HFF-Myc (cell line): ENCODE measurements at places on chromosomes 4 and X.

DNA sequence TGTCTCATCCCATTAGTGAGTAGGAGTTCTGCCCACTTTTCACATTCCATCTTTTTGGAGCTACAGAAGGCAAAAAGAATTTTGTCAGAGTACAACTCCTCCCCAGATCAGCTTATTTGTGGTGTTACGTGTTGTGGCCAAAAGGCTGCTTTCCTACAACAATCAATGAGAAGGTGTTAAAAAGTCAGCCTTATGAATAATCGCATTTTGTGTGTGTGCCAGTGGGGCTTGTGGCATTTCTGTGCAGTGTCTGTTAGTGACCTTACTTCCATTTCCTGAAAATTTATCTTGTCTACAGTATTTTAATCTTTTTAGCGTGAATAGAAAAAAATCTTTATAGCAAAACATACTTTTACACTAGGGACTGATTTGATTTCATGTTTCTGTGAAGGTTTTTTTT, 458.3 kb upstream of the LCORL start:
- DNase-seq = no peak

GRCh38 chr4:2862528-2862927, 18.9 kb downstream of the ADD1 start:
- no peak for DNase-seq

GRCh38 chr4:88219099-88219498, 60.7 kb upstream of the ABCG2 start:
- peak; percentile 20 for DNase-seq

- no peak for DNase-seq
These were observed 4.3 kb downstream of the HADH start for GRCh38 chr4:107993969-107994368.

GRCh38 chr4:5478697-5479096, 229.7 kb downstream of the EVC2 start:
- DNase-seq = no peak

- no peak for DNase-seq
These were observed 730.7 kb upstream of the SLIT2 start for GRCh38 chr4:19520939-19521520.

- no peak for DNase-seq
These were observed 198.8 kb upstream of the ANXA10 start for GRCh38 chr4:167893531-167893930.
